ENCODE measurements at places on chromosomes 2 and 18.

DNA sequence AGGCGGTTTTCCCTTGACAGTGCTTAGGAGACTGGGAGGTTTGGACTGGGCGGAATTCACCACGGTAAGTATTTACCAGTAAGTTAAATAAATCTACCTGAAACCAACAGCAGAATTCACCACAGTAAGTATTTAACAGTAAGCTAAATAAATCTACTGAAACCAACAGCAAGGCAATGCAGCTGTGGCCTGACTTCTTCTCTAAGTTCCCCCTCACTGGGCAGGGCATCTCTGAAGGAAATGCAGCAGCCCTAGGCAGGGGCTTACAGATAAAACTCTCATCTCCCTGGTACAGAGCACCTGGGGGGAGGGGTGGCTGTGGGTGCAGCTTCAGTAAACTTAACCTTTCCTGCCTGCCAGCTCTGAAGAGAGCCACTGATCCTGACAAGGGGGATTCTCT, 432.5 kb upstream of the LRRTM1 start:
- DNase-seq: no peak

DNA sequence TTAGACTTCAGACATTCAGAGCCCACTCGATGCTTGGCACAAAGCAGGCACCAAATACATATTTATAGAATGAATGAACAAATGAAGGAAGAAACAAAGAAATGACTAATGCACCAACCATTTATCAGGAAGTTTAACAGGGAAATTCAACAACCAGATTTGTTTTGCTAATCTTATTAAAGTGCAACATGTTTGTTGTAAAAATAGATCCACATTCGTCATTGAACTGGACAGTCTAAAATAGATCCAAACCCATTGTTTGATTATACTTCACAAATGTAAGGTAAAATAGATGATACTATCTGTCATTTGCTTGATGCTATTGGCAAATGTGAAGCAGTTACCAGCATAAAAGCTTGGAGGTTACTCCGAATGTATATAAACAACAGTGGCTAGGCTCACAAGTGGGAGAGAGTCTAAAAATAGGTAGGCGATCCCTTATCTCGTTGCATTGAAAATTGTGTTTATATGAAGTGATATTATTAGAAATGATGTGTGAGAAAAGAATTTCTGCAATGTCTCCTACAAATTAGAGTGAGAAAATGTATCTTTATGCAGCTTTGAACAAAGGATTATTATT, 246.2 kb downstream of the NEDD4L start:
- peak; percentile 48 for DNase-seq

GRCh38 chr2:169141713-169142352, 72.5 kb downstream of the DHRS9 start:
- DNase-seq: peak; percentile 64

DNA sequence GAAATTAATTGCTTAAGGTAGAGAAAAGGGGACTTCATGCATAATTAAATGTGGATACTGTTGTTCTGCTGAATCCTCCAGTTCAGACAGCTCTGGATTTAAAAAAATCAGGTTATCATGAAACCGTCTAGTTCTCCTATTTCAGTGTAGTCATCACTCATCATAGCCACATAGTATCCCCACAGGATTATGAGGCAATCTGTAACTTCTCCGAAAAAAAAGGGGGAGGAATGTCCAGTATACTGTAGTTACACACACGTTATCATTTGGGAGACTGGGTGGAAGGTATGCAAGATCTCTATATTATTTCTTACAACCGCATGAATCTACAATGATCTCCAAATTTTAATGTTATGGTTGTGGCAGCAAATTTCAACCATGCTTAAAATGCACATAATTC, 114.0 kb downstream of the HIBCH start:
- DNase-seq: no peak

DNA sequence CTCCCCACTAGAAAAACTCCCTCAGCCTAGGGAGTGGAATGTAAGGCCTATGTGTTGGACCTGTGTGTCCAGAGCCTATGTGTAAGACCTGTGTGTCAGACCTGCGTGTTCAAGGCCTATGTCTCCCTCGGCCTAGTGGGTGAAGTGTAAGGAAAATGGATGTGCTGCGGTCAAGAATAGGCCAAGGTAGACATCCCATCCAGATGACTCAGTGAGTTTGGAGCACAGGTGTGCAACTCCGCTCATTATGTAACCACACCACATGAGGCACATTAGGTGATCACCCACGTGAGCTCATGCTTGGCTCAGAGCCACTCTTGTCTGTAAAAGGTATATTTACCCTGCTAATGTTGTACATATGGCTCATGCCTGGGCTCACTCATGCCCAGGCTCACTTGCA, 565.3 kb upstream of the CRIM1 start:
- peak; percentile 91 for DNase-seq

DNA sequence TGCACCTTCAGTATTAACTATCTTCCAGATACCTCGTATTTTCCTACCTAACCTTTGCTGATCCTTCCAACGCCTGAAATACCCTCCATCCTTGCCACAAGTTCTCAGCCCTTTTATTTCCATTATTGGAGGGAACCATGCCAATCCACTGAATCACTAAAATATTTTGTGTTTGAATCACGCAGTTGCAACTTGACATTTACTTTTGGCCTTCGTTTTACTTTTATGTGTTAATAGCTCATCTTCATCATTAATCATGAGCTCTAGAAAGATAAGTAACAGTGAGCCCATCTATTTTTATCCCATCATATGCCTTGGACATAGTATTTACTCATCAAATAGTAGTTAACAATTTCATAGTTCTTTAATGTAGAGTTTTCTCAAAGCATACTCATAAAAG, 463.2 kb downstream of the THSD7B start:
- peak; percentile 61 for DNase-seq

All from bronchial epithelial cell (primary cell).